Endothelial cell of umbilical vein (primary cell): ENCODE measurements at places on chromosomes 11 and 22. TPM values are rescaled to one million over a fixed set of nuclear protein-coding genes. Genes with fewer than 3 reads are reported as not detected.

The RNASEH2C gene
- polyA plus RNA-seq, result 110 and 113 TPM in 2 replicates

The RIMBP3C gene
- 0.02 and 0.04 TPM in 2 replicates for polyA plus RNA-seq

The SVIP gene
- polyA plus RNA-seq, result 3.2 and 4.6 TPM in 2 replicates

The MCHR1 gene
- not detected in 2 replicates for polyA plus RNA-seq

The TRIM51 gene
- polyA plus RNA-seq, result not detected in 2 replicates

The SYT12 gene
- polyA plus RNA-seq, result not detected in 2 replicates

The C11orf52 gene
- 0.76 and 1.2 TPM in 2 replicates for polyA plus RNA-seq

The CBLIF gene
- not detected in 2 replicates for polyA plus RNA-seq

The ST3GAL4 gene
- polyA plus RNA-seq, result 19.4 and 20.8 TPM in 2 replicates

The MN1 gene
- 3.7 and 5.2 TPM in 2 replicates for polyA plus RNA-seq

The APOA1 gene
- 0.10 TPM in 1 of 2 replicates, not detected in the other for polyA plus RNA-seq

The CRYBB2 gene
- 0.24 and 0.36 TPM in 2 replicates for polyA plus RNA-seq

The OR51B6 gene
- polyA plus RNA-seq, result not detected in 2 replicates

The EHF gene
- not detected in 2 replicates for polyA plus RNA-seq

The CNGA4 gene
- 0.11 TPM in 1 of 2 replicates, not detected in the other for polyA plus RNA-seq

The SPDYC gene
- not detected in 2 replicates for polyA plus RNA-seq

The OR52H1 gene
- 0.30 and 0.33 TPM in 2 replicates for polyA plus RNA-seq

The POU2AF1 gene
- not detected in 2 replicates for polyA plus RNA-seq
